ENCODE measurements at places on chromosomes 3 and 15.

DNA sequence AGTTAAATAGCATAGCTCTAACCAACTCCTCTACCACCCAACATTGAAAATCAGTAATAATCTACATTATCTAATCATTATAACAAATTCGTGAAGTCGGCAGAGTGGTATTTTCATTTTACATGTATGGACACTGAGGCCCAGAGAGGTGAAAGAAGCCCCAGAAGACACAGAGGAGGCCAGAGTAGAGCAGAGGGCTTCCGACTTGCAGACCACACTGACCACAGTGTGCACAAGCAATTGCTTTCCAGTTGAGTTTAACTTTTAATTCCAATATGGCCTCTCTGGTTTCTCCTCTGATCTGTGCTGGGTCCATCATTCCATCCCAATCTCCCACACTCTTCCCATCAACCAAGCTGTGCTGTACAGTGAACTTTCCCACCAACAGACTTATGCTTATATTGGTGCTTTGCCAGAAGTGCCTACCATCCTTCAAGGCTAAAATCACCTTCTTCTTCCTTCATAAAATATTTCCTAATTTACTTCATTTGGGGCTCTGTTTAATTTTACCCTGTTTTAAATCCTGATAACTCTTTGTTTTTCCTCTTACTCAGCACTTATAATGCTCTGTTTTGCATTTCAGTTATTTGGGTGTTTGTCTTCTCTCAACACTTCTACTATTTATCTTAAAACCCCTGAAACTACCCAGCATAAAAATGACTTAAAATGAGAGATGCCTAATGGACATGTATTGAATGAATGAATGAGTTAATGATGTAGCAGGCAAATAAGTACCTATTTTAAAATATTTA is 81.8 kb upstream of the TNFSF10 start:
- DNase-seq = no peak

GRCh38 chr3:60698117-60698516 is 553.1 kb downstream of the FHIT start:
- no peak for DNase-seq

- DNase-seq = no peak
These were observed 1.2 kb downstream of the CMSS1 start for GRCh38 chr3:99818818-99819217.

- no peak for DNase-seq
These were observed 87.0 kb upstream of the ALDH1L1 start for GRCh38 chr3:126267169-126267975.

- DNase-seq = no peak
These were observed 366.5 kb upstream of the TBL1XR1 start for GRCh38 chr3:177563792-177564191.

DNA sequence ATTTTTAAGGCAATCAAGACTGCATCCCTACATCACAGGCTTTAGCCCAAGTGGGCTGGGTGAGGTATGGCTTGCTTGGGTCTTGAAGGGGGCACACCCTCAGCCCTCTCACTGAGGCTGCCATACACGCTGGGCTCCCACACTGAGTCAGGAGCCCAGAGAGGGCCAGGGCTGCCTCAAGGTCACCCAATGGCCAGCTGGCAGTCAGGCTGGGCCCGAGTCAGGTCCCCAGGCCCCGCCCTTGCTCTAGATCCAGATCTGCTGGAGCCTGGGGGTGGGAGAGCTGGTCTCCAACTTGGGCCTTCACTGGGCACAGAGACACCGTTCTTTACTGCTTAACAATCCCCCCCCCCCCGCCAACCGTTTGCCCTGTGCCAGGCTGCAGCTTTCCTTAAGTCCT is 88.1 kb downstream of the IQSEC1 start:
- no peak for DNase-seq

- peak; percentile 75 for DNase-seq
These were observed 2.2 kb upstream of the GRAMD2A start for GRCh38 chr15:72199721-72200212.

- DNase-seq = peak; percentile 2
These were observed 5.3 kb downstream of the POU1F1 start for GRCh38 chr3:87270908-87271700.

GRCh38 chr3:27861046-27862036 is 139.2 kb upstream of the EOMES start:
- DNase-seq = no peak

DNA sequence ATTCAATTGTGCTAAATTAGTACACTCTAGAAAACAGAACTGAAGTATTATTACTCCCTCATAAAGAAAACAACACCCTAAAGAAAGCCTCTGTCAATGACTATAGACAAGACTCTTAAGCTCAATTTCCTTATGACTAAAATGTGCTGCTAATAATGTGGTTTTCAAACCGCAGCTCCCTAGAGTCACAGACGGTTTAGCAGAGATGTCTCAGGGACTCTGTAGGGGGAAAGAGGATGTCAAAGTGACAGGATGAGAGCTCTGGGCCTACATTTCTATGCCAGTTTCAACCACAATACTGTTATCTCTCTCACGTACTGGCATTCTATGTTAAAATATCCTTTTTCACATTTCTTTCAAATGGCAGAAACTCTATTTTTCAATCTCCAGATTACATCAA is 37.6 kb upstream of the WDR49 start:
- no peak for DNase-seq

GRCh38 chr15:54829821-54830220 is 366.9 kb downstream of the RSL24D1 start:
- DNase-seq = no peak

DNA sequence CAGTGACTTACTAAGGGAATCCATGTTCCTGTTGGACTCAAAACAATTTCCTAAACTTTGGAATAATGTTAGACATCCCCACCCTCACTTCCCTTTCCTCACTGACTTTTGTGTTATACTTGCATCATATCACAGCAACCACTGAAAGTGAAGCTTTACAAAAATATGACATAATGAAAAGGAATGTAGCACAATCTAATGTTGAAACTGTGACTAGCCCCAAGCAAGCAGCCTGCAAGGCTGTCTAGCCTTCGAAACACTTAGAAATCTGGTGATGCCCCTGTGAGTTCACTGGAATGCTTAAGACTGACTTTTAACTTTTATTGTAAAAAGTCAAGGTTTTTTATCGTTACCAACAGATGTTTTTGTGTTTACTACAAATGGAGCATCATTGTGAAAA is 203.7 kb upstream of the ZNF385D start:
- DNase-seq = no peak

GRCh38 chr3:107825556-107825955 is 265.3 kb downstream of the CD47 start:
- no peak for DNase-seq

- DNase-seq = no peak
These were observed 323.0 kb downstream of the ROBO2 start for GRCh38 chr3:77362936-77363335.

DNA sequence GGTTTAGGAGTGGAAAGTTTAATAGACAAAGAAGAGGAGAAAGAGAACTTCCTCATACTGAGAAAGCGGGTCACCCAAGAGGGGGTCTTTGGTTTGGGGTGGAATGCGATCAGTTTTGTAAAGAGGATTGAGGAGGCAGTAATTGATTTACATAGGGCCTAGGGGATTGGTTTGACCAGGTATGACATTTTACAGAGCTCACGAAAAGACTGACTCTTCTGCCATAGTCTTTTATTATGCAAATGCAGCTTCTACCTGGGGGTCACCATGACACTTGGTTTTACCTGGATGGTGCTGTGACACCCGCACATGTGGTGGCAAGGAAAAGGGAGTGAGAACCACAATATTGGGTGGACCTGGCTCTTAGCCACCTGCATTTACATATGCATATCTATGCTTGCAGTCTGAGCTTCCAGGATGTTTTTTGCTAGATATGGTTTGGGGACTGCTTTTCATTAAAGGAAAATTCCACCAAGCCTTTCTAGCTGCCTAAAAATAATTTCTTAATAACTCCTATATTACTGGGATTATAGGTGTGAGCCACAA is 6.9 kb upstream of the NME9 start:
- no peak for DNase-seq

- no peak for DNase-seq
These were observed 24.8 kb downstream of the ANAPC13 start for GRCh38 chr3:134460965-134461364.
